Stimulated activated CD4-positive, alpha-beta T cell treated with anti-CD3 and anti-CD28 coated beads, Interleukin-4, amount 100 ng/mL, for 4 hours (primary cell): ENCODE measurements at places on chromosomes 11 and 22.

DNA sequence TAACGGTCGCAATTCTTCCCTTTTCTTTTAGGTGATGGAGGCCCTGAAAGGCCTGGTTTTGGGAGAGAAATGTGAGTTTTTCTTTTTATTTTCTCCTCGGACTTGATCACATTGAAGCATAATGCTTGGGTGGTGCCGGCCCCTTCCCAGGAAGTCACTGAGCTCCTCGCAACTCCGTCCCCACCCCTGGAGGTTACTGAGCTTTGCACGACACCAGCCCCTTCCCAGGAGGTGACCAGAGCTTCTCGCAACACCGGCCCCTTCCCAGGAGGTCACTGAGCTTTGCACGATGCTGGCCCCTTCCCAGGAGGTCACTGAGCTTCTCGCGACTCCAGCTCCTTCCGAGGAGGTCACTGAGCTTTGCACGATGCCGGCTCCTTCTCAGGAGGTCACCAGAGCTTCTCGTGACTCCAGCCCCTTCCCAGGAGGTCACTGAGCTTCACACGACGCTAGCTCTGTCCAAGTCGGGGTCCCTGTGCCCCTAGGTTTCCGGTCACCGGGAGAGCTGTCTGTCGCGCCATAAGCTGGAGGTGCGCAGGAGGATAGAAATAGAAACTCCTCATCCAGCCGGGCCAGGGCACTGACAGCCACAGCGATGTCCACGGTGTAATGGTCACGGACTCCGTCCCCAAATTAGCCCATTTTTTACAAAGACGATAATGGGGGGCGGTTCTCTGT is 586.4 kb downstream of the BRD1 start:
- no peak for DNase-seq

GRCh38 chr11:120510406-120511115 is 987 bp upstream of the GRIK4 start:
- no peak for DNase-seq

DNA sequence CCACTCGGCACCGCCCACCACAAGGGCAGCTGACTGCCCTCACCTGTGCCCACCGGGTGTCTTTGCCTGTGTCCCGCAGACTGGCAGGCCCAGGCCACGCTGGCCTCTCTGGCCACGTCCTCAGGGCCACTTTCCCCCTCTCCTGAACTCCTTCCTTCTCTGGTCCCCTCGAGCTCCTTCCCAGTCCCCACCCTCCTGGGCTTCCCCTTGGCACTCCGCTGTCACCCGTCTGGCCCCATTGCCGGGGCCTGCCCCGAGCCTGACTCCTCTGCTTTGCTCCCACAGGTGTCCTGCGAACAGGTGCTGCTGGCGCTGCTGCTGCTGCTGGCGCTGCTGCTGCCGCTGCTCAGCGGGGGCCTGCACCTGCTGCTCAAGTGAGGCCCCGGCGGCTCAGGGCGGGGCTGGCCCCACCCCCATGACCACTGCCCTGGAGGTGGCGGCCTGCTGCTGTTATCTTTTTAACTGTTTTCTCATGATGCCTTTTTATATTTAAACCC is 14.2 kb downstream of the MCAT start:
- no peak for DNase-seq

GRCh38 chr11:16769386-16769785 is 30.9 kb downstream of the C11orf58 start:
- DNase-seq: no peak

DNA sequence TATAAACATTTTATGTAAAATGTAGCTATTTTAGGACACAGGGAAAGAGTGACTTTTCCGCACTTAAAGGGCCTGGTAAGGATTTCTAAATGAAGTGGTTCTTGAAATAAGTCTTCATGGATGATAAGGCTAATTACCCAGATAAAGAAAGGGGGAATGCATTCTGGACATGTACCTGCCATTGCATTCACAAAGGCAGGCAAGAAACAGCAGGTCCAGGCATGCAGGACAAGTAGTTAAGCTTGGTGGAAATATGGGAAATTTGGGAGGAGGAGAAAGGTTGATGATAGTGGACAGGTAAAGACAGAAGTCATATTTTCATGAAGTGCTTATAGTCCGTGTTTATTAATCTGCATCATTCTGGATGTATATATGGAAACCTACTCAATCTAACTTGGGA is 621.2 kb downstream of the NTM start:
- DNase-seq: no peak

DNA sequence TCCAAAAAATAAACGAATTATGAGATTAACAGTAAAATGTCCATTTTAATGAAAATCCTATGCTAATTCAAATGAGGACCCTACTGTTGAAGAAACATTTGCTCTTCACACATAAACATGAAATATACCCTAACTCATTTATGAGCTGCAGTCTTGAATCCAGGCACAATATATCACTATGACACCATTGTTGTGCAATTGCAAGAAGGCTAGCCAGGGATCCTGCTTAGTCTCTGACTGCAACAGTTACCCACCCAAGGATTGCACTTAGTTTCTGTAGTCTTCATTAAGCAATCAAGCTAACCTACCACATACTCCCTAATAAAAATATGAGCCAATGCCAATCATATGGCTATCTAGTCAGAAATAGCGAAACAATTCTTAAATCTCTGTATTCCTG is 981.0 kb upstream of the FAT3 start:
- DNase-seq: no peak

GRCh38 chr11:45860764-45861510 is 13.7 kb downstream of the CRY2 start:
- DNase-seq: no peak

GRCh38 chr11:76654298-76654851 is 16.2 kb downstream of the LRRC32 start:
- no peak for DNase-seq

GRCh38 chr11:131770801-131771200 is 400.4 kb downstream of the NTM start:
- no peak for DNase-seq

DNA sequence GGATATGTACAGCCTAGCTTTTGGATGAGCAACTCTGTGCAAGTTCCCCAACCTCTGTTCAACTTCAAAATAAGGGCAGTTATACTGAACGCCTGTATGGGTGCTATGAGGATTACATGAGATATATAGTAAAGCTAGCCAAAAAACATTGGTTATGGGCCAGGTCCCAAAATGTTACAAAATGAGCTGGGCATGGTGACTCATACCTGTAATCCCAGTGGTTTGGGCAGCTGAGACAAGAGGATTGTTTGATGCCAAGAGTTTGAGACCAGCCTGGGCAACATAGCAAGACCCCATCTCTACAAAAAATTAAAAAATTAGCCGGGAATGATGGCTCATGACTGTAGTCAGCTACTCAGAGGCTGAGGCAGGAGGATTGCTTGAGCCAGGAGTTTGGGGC is 118.4 kb downstream of the TEAD1 start:
- no peak for DNase-seq

DNA sequence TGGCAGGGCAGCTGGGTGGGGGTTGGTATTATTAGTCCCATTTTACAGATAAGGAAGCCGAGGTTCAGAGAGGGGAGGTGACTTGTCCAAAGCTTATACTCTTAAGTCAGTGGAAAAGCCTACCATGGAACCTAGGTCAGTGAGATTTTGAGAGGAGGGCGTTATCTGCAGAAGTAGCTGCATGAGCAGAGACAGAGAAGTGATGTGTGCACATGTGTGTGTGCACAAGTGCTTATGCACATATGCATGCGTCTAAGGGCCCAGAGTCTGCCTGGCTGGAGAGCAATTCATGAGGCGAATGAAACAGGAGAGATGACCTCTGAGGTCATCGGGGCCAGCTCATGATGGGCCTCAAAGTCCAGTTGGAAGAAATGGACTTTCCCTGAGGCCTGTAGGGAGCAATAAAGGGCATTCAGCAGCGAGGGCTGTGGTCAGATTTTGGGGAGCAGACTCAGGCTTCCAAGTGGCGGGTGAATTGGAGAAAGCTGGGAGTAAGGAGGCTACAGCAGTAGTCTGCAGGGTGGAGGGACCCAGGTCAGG is 8.2 kb downstream of the PLEKHB1 start:
- no peak for DNase-seq

DNA sequence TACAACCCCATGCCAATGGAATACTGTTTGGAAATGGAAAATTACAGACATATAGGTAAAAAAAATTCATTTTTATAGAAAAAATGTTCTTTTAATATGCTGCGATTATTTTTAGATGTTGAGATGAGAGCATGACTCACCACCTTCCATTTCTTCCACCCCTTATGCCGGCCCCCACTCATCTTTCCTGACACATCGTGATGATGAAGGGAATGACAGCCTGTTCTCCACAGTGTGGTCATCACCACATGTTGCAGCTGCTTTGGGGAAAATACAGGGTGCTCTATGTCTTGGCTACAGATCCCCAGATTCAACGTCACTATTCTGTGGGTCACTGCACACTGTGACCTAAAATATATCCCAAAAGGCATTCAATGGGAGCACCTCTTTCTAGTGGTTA is 916.2 kb downstream of the METTL15 start:
- DNase-seq: no peak

DNA sequence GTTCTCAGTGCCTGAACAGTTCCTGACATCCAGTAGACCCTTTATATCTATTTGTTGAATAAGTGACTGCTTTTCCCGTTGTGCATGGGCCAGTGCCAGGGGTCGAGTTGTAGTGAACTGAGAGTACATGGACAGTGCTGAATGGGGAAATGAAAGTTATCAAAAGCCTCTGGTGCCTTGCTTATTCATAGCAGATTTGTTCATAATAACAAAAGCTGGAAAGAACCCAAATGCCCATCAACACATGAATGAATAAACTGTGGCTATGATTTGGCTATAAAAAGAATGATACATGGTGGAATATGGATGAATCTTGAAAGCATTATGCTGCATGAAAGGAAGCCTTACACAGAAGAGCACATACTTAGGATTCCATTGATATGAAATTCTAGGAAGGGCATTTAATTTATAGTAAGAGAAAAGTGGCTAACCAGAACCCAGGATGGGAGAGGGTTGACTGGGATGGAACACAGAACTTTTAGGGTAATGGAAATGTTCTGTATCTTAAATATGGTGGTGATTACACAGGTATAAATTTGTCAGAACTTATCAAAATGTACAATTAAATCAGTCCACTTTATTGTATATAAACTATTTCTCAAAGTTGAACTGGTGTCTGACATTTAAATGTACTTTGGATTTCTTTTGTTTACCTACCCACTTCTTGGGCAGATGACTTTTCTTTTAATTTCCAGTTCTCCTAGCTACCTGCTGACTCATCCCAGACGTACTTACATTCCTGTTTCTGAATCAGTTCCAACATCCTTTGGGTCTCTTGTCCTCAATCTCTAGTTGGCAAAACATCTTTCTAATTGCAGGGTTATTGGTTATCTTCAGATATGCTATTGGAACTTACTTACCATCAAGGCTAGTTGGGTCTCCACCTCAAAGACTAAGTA is 42.8 kb downstream of the PACS1 start:
- no peak for DNase-seq

GRCh38 chr11:102882389-102883024 is 7.7 kb upstream of the MMP12 start:
- DNase-seq: no peak

DNA sequence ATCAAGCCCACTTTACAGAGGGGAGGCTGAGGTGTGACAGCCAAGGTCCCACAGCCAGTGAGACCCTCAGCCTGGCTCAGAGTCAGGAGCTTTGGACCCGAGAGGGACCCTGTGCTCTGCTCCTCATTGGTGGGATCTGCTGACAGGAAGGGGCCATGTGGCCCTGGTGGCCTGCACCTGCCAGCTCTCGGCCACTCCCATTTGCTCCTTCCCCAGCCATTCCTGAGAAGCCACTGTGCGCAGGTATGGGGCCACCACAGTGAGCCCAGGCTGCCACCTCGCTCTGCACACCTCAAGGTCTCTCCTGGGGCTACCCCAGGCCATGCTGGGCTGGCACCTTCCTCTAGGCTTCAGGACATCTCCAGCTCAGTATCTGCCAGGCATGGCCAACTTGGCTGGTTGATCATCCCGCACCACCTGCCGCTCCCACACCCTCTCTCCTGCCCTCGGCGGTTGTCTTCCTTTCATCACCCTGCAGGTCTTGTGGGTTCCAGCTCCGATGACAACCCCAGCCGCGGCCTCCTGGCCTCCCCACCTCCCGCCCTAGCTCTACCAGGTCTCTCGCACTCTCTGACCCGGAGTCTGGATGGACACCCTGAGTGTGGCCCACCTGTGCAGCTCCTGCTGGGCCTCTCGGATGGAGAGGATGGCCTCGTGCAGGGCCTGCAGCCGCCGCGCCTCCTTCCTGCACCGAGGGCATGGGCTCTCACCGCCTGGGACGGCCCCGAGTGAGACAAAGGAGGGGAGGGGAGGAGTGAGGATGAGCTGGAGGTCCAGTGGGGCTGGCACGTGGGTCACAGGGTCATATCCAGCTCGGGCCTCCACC is 32.2 kb upstream of the CARS1 start:
- no peak for DNase-seq

DNA sequence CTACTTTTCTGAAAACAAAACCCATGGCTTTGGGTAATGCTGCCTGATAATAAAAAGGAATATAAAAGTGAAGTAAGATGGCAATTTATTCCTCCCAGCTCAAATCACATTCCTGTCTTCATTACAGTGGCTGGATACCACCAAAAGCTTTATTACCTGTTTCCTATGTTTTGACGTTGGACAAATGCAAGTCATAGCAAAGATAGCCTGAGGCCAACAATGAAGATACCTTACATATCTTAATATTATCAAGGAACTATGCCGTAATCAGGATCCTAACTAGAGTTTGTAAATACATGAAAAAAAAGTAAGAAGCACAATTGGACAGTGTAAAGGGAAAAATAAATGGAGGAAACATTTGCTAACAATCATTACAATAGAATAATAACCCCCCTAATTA is 202.4 kb downstream of the SOX6 start:
- DNase-seq: no peak

DNA sequence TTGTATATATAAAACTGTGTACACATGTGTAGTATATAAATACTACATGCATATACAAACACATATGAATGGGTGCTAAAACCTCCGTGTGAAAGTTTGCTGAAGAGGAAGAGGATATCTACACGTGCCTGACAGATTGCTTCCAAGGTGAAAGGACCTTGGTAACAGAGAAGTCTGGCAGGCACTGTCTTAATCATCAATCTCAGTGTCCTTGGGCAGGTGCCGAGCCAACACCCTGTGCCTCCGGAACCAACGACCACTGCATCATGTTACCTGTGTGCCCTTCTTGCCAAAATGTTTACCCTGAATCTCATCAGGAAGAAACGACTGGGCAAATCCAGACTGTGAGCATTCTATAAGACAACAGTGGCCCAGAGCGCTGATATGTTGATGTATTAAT is 15.0 kb downstream of the NAP1L4 start:
- no peak for DNase-seq

- DNase-seq: no peak
These were observed 93.9 kb downstream of the GRIK4 start for GRCh38 chr11:120605469-120605868.

DNA sequence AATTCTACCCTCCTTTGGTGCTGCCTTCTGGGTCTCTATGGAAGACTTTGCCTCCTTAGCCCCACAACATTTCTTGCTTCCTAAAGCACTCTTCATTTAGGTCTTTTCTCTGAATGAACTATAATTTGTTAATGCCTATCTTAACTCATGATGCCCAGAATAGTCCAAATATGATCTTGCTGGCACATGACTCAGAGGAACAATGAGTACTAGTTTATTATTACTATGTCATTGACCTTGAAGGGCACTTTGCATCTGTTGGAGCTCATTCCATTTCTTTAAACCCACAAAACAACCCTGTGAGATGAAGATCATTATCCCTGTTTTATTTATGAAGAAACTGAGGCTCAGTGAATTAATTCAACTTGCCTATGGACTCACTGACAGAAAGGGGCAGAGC is 320.2 kb upstream of the PLET1 start:
- DNase-seq: no peak

- no peak for DNase-seq
These were observed 1147.1 kb upstream of the TENM4 start for GRCh38 chr11:80587906-80588305.

- no peak for DNase-seq
These were observed 520.8 kb downstream of the NELL1 start for GRCh38 chr11:21190181-21190580.
